ENCODE measurements at places on chromosomes 5 and 9.
A peak's percentile ranks its signal among the peaks of the same experiment; 100 is the strongest.

DNA sequence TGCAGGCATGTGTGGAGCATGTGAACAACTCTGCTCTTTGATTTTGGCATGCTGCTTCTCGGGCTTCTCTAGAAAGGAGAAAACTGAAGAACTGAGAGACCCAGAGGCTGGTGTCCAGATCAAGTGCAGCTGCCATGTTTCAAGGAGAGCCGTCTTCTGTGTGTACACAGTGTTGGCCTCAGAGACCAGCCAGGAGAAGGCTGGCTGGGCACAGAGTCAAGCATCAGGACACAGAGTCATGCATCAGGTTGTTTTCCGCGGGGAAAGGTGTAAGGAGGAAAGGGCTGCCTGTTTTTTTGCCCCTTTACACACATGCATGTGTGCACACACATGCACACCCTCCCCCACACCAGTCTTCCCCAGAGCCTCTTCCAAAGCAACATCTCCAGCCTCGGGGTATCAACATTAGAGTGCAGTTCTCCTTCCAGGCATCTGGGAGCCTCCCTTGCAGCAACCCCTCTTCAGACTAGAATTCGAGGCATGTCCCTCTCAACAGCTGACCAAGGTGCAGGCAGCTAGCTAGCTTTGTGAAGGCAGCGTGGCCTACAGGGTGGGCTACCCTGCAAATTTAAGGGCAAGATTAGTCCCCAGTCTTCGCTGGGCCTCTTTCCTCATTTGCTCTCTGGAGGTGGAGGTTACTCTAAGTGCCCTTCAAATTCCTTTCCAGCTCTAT lies 180.9 kb downstream of the AOPEP start:
- DNase-seq = no peak

DNA sequence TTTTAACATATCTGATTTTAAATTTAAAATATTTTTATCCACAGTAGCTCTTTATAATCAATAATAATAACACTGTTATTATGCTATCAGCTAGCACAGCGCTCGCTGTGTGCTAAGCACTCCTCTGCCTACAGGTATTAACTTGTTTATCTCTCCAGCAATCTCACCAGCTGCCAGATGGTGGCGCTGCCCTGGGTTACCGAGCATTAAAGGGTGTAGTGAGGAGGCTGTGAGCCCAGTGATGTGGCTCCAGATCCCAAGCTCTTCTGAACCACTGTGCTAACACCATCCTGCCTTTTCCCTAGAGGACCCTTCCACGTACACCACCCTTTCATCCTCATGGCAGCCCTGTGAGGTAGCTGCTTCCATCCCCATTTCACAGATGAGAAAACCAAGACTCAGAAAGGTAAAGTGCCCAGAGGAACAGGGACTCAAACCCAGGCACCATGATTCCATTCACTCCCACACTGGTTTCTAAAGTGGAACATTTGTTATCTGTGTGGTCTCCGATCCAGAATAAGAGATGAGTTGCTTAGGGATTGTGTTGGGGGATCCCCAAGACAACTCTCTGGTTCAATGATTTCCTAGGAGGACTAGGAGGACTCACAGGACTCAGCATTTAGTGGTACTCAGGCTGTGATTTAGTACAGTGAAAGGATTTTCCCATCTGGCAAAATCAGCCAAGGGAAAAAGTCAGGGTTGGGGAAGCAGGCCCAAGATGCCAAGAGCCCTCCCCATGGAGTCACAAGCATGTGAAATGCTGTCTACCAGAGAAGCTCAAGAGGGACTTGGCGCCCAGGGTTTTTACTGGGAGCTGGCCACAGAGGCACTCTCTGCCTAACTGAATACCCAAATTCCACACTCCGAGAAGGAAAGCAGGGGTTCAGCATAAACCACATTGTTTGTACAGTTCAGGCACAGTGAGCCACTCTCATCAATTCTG lies 7.0 kb downstream of the IGFBPL1 start:
- DNase-seq = peak; percentile 8

DNA sequence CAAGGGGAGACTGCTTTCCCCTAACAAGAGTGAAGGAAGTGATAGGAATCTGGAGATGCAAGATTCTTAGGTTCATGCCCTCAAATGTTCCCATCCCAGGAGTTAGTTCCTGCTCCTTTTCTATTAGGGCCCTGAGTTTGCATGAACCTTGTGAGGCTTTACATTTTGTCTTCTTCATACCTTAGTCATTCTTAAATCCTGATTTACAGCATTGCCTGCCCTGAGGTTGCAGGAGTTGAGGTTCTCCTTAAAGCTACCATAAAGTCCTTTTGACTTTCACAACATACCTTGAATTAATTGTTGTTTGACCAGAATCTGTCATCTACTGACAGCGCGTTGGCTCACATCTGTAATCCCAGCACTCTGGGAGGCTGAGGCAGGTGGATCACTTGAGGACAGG lies 151.5 kb upstream of the ABCA1 start:
- DNase-seq = no peak

DNA sequence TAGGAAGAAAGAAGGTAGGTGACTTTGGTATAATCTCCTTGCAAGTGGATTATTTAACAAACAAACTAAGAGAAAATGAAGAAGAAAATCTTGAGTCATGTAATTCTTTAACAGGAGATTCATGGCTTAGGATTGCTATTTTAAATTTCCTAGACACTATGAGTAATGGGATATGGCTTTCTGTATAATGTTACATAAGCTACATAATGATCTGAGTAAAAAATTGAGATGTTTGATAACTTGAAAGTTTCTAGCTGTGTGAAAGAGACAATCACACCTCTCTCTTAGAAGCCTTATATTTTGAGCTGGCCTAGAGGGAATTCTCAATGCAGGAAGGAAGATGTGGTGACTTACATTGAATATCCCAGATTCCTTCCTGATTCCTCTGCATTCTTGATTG lies 92.5 kb downstream of the CDH9 start:
- no peak for DNase-seq

DNA sequence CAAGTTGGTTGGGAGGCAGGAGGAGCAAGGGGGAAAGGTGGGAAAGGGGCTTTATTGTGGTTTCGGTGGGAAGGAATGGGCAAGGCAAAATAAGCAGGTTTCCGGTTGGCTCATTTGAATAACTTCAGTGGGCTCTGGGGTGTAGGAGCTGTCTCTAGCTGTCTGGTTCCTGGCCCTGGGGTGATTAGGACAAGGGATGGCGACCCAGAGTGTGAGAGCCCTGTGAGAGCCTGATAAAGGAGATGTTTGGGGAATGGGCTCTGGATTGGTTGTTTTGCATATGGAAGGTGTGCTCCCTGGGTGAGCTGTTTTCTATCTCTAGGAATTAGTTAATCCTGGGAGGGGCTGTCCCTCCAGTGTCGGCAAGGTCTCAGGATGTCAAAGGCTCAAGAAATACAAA lies 15.4 kb downstream of the ANKRD34B start:
- DNase-seq = no peak

DNA sequence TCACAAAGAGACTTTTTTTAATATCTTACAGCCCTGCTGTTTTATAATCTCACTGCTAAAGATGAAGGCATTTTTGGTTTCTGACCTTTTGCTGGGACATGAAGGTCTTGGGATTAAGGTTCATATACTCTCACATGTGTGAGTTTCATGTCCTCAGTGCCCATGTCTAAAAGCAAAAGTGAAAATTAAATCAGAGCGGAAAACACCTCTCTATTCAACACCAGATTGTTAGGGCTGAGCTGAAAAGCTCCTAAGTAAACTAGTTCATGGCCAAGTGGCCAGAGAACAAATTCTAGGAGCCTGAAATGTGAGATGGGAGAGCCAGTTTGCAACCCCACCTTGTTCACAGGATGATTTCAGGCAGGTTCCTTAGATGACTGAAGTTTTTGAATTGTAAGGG lies 110.9 kb downstream of the GRIA1 start:
- DNase-seq = no peak

GRCh38 chr5:150184006-150184405 lies 5.9 kb upstream of the SLC6A7 start:
- no peak for DNase-seq

GRCh38 chr5:148776780-148777179 lies 49.6 kb upstream of the ADRB2 start:
- no peak for DNase-seq

All from AML-193 (cell line).